ENCODE measurements at places on chromosomes 5 and 9.
A peak's percentile ranks its signal among the peaks of the same experiment; 100 is the strongest.

DNA sequence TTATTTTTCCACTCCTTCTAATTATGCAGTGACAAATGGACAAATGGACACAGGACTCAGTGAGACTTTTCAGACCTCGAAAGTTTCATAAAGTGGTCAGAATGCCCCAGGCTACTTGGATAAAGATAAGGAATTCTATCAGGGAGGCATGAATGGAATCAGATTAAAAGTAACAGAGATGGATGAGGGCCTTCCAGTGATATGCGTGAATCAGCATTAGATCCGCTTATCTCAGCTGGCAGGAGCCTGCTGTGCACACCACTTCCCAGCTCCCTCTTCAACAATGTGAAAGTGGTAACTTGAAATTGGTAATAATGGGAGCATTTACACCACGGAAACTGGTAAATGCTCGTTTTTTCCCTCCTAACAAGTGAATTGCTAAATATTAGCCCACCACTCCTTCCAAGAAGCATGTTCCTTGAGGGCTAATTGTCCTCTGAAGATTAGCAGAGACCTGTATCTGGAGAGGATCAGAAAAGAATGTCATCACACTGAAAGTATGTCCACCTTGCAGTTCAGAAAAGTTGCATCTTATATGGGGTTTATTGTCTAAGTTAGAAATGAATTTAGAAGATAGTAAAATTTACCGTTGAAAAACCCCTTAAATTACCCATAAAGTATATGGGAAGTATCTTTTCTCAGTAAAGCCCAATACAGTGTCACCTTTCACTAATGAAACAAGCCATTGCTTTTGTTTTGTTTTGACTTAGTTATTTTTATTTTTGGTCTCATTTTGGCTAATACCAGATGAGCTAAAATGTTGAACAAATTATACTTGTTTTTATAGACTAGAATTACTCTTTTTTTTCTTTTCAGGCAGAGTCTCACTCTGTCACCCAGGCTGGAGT is 125.3 kb downstream of the DPYSL3 start:
- DNase-seq = peak; percentile 54

DNA sequence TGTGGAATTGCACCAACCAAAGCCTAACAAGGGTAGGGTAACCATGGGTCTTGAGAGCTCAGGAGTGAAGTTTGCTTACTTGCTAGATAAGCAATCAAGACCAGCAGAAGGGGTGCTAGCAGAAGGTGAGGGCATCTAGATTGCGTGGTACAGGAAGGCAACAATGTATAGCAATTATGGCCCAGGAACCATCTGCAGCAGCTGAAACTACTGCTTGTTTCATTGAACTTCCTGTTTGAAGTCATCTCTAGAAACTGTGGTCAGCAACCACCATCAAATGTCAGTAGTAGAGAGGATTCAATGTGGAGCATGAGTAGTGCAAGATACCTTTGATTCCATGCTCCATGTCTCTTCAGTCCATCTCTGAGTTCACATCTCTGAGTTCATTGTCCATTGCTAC is 462.1 kb upstream of the GRAMD2B start:
- DNase-seq = no peak

GRCh38 chr5:149857499-149857898 is 87.1 kb downstream of the PDE6A start:
- no peak for DNase-seq

DNA sequence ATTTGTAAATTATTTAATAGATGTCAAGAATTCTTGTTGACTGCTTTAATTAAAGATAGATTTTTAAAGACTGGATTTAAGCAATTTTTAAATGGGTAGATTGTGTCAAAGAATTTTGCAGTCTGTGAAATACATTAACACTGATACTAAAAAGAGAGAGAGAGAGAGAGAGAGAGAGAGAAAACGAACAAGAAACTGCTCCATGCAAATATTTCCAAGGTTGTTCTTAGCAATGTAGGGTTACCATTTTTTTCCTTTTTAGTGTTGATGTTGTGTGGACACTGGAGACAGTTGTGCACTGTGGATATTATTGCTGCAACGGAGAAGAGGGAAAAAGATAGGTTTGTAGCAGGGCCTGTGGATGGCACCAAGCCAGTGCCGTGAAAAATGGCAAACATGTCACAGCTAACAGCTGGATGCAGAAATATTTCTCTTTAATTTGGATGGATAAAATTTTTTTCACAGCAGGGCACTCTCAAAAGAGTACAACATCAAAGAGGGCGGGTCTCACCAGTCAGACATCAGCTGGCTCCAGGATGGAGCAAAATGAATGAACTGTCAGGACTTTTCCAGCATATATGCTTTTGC is 58.2 kb downstream of the PRDM6 start:
- DNase-seq = no peak

DNA sequence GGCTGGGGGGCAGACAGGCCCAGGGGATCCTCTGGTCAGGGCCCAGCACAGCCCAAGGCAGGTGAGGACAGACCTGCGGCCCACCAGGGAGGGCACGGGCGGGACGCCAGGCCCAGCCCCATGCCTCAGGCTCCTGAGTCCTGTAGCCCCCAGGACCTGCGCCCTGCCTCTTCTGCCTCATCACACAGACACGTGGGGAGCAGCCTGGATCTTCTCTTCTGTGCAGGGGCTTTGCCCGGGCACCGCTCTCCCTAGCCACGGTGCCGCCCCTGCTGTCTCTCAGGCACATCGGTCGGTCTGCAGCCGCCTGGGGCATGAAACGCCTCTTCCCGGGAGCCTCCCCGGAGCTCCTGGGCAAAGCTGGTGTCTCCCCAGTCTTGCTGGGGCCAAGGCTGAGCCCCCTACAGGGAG is 40.2 kb upstream of the EGFL7 start:
- no peak for DNase-seq

DNA sequence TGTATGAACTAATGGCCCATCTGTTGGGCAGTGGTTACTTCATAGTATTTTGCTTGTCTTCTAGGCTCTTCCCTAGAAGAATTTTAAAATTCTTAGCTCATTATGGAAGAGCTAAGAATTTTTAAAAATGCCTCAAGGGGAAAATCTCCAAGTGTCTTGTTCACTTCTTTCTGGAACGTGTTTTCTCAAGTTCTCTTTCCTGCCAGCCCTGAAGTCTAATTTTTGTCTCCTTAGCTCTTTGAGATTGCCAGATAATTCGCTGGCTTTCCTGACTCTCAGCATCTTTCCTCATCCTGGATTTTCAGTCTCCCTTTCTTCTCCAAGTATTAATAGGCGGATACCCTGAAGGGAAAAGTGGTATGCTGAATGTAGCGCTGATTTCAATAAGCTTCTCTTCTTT is 395.4 kb downstream of the ARRDC3 start:
- no peak for DNase-seq

- no peak for DNase-seq
Measured at GRCh38 chr5:1975898-1976765, 93.4 kb upstream of the IRX4 start.

- DNase-seq = no peak
Measured at GRCh38 chr5:7794823-7795222, 56.1 kb downstream of the CFAP90 start.

- no peak for DNase-seq
Measured at GRCh38 chr5:181222630-181223057, 437 bp upstream of the TRIM41 start.

GRCh38 chr5:32505756-32506155 is 61.2 kb upstream of the ZFR start:
- no peak for DNase-seq

- DNase-seq = no peak
Measured at GRCh38 chr5:83368319-83368718, 103.2 kb upstream of the VCAN start.

GRCh38 chr9:17009071-17009470 is 125.8 kb upstream of the CNTLN start:
- DNase-seq = no peak

DNA sequence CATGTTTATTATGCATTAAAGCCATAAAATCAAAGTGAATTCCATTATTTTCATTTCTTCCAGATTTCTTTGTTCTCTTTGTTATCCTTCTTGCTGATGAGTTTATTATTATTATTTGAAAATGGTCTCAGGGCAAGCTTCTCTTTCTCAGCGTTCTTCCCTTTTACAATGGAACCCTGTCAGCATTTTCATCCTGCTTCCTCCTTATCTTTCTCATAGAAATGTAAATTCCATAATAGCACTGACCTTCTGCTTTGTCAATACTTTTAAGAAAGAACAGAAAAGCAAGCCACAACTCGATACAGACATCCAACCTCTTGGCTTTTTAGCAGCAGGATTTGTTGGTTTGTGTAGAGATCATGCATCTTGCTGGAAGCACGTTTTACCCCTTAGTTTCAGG is 114.0 kb upstream of the BASP1 start:
- no peak for DNase-seq

DNA sequence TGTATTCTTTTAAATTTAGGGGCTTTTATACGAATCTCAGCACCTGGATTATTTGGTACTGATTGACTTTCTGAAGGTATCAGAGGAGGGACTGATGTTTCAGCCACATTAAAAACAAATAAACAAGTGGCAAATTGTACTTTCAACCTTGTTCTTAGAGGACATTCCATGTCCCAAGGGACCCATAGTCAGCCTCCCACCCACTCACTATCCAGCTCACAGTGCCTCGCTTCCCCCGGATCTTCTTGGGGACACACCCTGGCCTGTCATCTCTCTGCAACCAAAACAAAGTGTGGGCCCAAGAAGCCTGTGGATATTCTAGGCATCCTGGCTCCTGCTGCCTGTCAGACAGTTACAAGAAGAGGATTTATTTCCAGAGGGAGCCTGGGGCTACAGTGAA is 8.8 kb upstream of the BOD1 start:
- no peak for DNase-seq
